Dermis microvascular lymphatic vessel endothelial cell (primary cell): ENCODE measurements at places on chromosomes 11 and 22. TPM values are rescaled to one million over a fixed set of nuclear protein-coding genes. Genes with fewer than 3 reads are reported as not detected.

Gene TRIM29
- not detected in 2 replicates for total RNA-seq

Gene TRIM21
- 25.9 and 29.1 TPM in 2 replicates for total RNA-seq

Gene DDI1
- not detected in 2 replicates for total RNA-seq

Gene ELFN2
- total RNA-seq, result under 0.01 TPM in 2 replicates

Gene NPTXR
- 0.13 TPM in 2 replicates for total RNA-seq

Gene PLA2G6
- 1.5 and 3.5 TPM in 2 replicates for total RNA-seq

Gene CCND1
- 222 and 302 TPM in 2 replicates for total RNA-seq
